Tibial nerve (tissue), 4 donors: ENCODE measurements at places on chromosomes 16 and 17. TPM values are rescaled to one million over a fixed set of nuclear protein-coding genes. Genes with fewer than 3 reads are reported as not detected.
A peak's percentile ranks its signal among the peaks of the same experiment; 100 is the strongest.

DNA sequence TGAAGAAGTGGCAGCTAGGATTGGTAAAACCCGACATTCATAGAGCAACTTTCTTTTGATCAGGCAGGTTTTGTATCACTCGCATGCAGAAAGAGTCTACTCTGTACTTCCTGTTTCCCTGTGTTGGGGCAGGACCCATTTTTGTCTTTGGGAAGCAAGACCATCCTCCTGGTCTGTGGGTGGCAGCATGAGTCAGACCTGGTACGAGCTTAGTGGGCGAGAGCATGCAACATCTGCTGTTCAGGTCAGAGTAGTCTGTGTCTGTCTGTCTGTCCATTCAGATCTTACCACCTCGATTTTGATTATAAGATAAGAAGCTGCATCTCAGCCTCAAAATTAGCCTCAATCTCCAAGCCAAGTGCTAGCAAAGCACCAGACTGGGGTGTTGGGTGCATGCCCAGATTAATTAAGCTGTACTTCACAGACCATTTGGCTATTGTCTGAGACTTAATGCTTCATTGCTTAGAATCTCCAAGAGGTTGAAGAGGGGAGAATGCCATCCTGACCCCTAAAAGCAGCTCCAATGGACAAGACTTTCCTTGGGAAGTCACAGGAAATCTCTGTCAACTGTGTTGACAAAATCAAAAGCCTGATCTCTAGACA, 110.9 kb downstream of the XYLT1 start:
- H3K27ac ChIP-seq, result peak overlapping the region; percentile 57
- DNase-seq, result no peak
- no peak overlapping the region for H3K4me3 ChIP-seq
- peaks cover 22% of the 10 kb centered on the region for H3K4me1 ChIP-seq
- no peaks in the 10 kb centered on the region for H3K27me3 ChIP-seq

DNA sequence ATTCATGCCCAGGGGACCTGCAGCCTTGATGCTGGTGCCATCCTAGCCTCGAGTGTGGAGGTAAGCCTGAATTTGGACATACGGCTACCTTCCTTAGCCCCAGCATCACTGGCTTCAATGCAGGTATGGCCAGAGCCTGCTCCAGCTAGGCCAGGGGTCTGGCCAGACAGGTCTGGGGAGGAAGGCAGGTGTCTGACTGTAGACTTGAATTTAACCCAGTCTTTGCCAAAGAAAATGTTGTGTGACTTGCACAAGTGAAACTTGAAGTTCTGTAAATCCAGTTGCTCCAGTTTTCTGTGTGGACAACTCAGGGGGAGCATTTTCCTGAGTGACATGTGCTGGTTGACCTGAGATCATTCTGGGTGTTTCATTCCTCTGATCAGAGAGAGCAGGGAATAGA, 32.8 kb downstream of the TMEM238L start:
- no peak overlapping the region for H3K4me3 ChIP-seq
- no peaks in the 10 kb centered on the region for H3K27me3 ChIP-seq
- no peak overlapping the region for H3K27ac ChIP-seq

The RAPGEFL1 gene
- total RNA-seq, result 30.0 TPM

The SBK1 gene
- total RNA-seq, result not detected

The CIBAR2 gene
- not detected for total RNA-seq

The NPIPA2 gene
- total RNA-seq, result 0.87 TPM
